H1 (cell line): ENCODE measurements at places on chromosomes 7 and 10. TPM values are rescaled to one million over a fixed set of nuclear protein-coding genes. Genes with fewer than 3 reads are reported as not detected.

The LUC7L2 gene
- 64.1 and 67.8 TPM in 2 replicates for total RNA-seq

The PAPOLB gene
- total RNA-seq = 0.11 and 0.15 TPM in 2 replicates

DNA sequence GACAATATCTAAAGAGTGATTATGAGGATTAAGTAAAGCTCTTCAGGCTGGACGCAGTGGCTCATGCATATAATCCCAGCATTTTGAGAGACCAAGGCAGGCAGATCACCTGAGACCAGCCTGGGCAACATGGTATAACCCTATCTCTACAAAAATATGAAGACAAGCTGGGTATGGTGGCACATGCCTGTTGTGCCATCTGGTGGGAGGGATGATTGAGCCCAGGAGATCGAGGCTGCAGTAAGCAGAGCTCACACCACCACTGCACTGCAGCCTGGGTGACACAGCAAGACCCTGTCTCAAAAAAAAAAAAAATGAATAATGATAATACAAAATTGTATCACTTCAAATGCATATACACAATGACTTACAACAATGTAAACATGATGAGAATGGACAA, 195.6 kb upstream of the AUTS2 start:
- no peak for DNase-seq

- DNase-seq = no peak
Observed at GRCh38 chr10:48799341-48800006, 114.8 kb downstream of the WDFY4 start.

- DNase-seq = no peak
Observed at GRCh38 chr10:6702030-6702429, 122.0 kb upstream of the PRKCQ start.

DNA sequence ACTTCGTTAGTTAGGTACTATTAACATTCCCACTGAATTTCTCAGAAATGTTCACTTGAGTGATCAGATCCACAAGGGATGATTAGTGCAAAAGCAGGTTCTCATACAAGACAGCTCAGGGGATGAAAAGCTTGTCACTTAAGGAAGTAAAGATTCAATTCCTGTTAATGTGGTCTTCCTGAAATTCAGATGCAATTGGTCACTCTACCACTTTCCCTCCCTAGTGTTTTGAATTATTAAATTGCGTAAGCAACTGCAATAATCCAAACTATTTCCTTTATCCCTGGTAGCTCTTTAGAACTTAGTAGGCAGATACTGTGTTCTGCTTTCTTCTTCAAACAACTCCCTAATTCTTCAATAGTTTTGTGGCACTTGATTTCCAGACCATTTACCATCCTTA, 121.4 kb downstream of the MAGI2 start:
- no peak for DNase-seq

DNA sequence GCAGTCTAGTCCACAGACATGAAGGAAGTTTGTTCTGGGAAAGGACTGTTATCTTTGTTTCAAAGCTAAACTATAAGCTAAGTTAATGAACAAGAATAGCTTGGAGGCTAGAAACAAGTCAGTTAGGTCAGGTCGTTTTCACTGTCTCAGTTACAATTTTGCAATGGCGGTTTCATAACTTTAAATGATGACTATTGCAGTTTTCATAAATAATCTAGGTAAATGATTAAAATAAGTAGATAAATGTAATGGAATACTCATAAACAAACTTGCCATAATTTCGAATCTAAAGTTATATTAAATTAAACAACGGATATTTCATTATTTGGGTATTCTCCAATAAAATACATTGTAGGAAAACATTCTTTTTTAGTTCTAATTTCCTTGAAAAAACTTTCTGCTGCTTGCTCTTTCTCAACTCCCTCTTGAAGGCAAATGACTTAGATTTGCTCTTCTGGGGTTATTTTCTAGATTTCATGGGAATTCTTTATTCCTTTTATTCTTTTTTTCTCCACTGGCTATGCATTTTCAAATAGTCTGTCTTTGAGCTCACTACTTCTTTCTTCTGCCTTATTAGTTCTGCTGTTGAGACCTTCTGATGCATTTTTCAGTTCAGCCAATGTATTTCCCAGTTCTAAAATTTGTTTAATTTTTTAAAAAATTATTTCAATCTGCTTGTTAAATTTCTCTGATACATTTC, 103.8 kb upstream of the APBB1IP start:
- DNase-seq = no peak

GRCh38 chr7:138154661-138155060, 78.4 kb downstream of the AKR1D1 start:
- DNase-seq = no peak

GRCh38 chr10:111126077-111126476, 49.2 kb downstream of the ADRA2A start:
- no peak for DNase-seq

DNA sequence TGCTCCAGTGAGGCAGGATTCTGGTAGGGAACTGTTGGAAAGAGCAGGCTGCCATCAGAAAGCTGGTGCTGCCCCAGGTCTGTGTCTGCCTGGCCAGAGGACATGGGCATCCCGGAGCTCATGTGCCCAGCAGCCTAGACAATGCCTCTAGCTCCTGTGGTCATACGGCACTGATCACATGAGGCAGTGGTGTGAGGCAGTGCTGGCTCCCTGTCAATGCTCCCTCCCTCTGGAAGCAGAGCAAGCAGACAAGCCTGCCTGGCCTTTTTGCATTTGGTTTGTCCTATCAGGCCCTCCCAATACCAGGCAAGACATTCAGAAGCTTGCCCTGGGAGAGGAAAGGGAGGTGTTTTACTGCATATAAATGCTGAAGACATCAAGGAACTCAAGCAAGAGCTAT, 19.5 kb upstream of the MMP21 start:
- no peak for DNase-seq

- DNase-seq = no peak
Observed at GRCh38 chr7:115191526-115191925, 269.6 kb downstream of the MDFIC start.

GRCh38 chr10:128839134-128839533, 627.9 kb upstream of the MGMT start:
- DNase-seq = no peak

GRCh38 chr7:149831741-149832219, 6.4 kb upstream of the ZNF862 start:
- DNase-seq = no peak

GRCh38 chr7:156618078-156618779, 22.3 kb upstream of the RNF32 start:
- no peak for DNase-seq

- no peak for DNase-seq
Observed at GRCh38 chr10:112695539-112695938, 248.5 kb downstream of the VTI1A start.

GRCh38 chr10:11227103-11227502, 209.4 kb downstream of the CELF2 start:
- no peak for DNase-seq

DNA sequence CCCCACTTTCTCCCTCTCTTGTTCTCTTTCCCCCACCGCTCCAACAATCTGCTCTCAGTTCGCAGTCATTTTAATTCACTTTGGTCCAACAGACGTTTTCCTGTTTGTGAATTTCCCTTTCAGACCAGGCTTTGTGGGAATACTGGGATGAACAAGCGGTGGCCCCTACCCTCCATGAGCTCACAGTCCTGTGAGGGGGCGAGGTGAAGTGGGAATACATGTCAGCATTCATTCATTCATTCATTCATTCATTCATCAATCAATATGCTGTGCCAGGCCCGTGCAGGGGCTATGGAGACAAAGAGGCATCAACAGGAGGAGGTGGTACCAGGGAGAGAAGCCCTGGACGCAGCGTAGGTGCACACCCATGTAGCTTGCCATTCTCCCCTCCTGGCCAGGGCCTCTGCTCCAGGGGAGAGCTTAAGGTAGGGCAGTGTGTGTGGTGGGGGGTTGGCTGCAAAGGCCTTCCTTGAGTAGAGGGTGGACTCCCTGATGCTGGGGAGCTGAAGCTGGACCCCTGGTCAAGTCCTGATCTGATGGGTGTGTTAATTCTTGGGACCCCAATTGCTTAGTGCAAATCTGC, 16.1 kb downstream of the PRF1 start:
- no peak for DNase-seq

GRCh38 chr10:87503886-87504285, 807 bp upstream of the MINPP1 start:
- DNase-seq = no peak

GRCh38 chr10:70430493-70431445, 10.7 kb downstream of the NODAL start:
- DNase-seq = no peak

GRCh38 chr7:40833888-40834234, 699.1 kb downstream of the SUGCT start:
- DNase-seq = no peak

DNA sequence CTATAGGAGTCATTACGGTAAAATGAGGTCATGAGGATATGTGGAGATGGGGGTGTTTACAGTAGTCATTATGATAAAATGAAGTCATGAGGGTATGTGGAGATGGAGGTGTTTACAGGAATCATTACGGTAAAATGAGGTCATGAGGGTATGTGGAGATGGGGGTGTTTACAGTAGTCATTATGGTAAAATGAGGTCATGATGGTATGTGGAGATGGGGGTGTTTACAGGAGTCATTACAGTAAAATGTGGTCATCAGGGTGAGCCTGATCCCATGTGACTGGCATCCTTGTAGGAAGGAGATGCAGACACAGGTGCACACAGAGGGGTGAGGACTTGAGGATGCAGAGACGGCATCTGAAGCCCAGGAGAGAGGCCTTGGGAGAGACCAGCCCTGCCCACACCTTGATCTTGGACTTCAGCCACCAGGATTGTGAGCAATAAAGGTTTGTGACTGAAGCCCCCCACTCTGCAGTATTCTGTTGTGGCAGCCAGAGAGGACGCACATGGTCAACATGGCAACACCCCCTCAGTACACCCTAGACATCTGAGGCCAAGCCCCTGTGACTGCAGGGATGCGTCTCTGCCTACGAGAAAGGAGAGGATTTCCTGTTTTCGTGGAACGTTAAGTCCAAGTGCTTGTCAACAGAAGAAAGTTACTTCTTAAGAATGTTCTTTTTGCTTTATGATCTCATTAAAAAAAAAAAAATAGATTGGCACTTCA, 544.4 kb downstream of the DNAJB6 start:
- no peak for DNase-seq

GRCh38 chr10:88523739-88524400, 59.2 kb downstream of the RNLS start:
- no peak for DNase-seq

DNA sequence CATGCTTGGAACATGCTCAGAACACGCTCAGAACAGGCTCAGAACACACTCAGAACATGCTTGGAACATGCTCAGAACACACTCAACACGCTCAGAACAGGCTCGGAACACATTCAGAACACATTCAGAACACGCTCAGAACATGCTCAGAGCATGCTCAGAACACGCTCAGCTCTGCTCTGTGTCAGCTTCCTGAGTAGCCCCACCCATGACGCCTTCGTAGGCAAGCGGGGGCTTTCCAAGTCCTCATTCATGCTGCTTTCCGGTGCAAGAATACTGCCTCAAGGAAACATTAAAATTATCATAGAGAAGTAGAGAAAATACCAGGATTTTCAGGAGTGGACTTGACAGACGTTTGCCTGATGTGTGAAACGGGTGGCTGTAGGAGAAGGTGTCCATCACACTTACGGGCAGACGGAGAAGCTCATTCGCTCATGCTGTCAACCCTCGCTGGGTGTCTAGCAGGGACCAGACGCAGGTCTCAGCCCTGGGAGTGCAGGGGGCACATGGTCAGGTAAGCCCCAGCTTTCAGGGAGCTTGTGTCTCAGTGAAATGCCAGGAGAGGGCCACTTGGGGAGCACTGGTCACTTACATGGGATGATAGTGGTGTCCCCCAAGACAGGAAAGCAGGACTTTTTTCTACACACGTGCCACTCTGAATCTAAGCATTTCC, 24.7 kb downstream of the EN2 start:
- DNase-seq = no peak

DNA sequence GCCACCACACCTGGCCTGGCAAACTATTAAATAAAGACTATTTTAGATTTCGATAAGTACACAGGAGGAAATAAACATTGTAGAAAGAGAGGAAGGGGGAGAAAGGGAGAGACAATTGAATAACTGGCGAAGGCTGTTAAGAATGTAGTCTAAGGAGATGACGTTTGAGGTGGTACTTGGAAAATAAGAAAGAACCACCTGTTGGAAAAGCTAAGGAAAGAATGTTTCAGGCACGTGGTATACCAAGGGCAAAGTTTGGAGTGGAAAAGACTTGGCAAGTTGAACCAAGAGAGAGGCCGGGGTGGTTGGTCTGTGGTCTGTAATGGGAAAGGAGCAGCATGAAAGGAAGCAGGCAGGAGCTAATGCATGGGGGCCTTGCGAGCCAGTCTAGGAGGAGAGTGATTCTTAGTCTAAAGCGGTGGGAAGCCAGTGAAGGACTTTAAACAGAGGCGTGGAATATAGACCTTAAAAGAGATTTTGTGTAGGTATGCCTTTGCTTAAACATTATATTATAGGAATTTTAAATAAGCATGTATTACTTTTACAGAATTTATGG, 9.4 kb downstream of the ING3 start:
- no peak for DNase-seq

GRCh38 chr7:36887969-36888368, 163.7 kb upstream of the AOAH start:
- no peak for DNase-seq

- no peak for DNase-seq
Observed at GRCh38 chr10:36499693-36500092, 625.7 kb upstream of the ANKRD30A start.

DNA sequence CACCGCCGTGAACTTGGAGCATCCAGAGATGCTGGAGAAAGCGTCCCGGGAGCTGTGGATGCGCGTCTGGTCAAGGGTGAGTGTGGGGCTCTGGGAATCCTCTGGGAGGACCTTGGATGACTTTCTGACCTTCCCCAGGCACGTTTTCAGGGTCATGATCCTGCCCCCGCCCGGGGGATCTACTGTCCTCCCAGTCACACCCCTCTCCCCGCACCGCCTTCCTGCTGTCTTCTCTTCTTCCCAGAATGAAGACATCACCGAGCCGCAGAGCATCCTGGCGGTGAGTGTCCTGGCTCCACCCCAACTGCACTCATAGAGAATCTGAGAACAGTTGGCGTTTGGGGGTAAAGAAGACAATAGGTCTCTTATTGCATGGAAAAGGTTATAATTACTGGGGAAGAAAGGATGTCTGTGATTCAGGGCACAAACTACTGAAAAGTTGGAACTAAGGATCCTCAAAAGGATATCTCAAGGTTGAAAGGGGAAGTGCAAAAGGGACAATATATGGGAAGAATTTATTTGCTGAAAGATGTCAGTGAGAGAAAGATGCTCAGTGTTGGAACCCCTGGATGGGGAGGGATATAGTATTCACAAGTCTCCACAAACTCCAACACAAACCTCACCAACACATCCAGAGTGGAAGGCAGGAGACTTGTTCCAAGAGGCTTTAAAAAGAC, 1.9 kb downstream of the GSTK1 start:
- no peak for DNase-seq

GRCh38 chr10:13511409-13511808, 17.4 kb downstream of the BEND7 start:
- no peak for DNase-seq
